ENCODE measurements at places on chromosomes 6 and 20. TPM values are rescaled to one million over a fixed set of nuclear protein-coding genes. Genes with fewer than 3 reads are reported as not detected.

Gene OPRL1
- polyA plus RNA-seq, result not detected

Gene MCHR2
- 0.34 TPM for polyA plus RNA-seq

Gene SASH1
- 4.1 TPM for polyA plus RNA-seq

Gene NTSR1
- polyA plus RNA-seq, result 1.2 TPM

- no peak overlapping the region for H3K4me3 ChIP-seq
- no peaks in the 10 kb centered on the region for H3K4me1 ChIP-seq
- no peaks in the 10 kb centered on the region for H3K36me3 ChIP-seq
- H3K27ac ChIP-seq, result peak overlapping the region; percentile 45
- no peaks in the 10 kb centered on the region for H3K27me3 ChIP-seq
- DNase-seq, result no peak
Measured at GRCh38 chr6:41656002-41656691, 17.9 kb downstream of the MDFI start.

GRCh38 chr6:94377835-94378234 is 958.5 kb upstream of the EPHA7 start:
- no peak overlapping the region for H3K27ac ChIP-seq
- no peak for DNase-seq
- H3K4me1 ChIP-seq, result no peaks in the 10 kb centered on the region
- H3K36me3 ChIP-seq, result no peaks in the 10 kb centered on the region
- H3K4me3 ChIP-seq, result no peak overlapping the region
- H3K27me3 ChIP-seq, result no peaks in the 10 kb centered on the region

DNA sequence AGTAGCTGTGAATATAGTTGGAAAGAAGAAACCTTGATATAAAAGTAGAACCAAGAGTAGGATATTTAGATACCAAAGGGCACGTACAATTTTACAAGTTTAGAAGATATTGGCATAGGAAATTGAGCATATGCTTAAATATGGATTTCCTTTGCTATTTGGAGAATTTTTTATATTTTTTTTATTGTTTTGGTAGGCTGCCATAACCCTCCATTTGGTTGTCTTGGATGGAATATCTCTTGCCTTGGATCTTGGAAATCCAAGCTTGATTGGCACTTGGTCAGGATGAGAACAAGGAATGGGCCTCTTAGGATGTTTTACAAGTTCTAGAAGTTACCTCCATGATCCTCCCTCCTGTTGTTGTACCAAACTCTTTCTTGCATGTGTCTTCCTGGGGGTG is 297.1 kb downstream of the PRL start:
- DNase-seq, result no peak
- peak overlapping the region; percentile 21 for H3K27ac ChIP-seq
- H3K36me3 ChIP-seq, result no peaks in the 10 kb centered on the region
- H3K27me3 ChIP-seq, result no peaks in the 10 kb centered on the region
- no peak overlapping the region for H3K4me3 ChIP-seq
- peaks cover 2% of the 10 kb centered on the region for H3K4me1 ChIP-seq

GRCh38 chr20:37291724-37292126 is 2.3 kb downstream of the MANBAL start:
- H3K27me3 ChIP-seq, result no peaks in the 10 kb centered on the region
- no peak overlapping the region for H3K4me3 ChIP-seq
- H3K4me1 ChIP-seq, result peaks cover 7% of the 10 kb centered on the region
- no peak for DNase-seq
- H3K27ac ChIP-seq, result no peak overlapping the region

GRCh38 chr6:150145830-150146229 is 3.0 kb downstream of the PPP1R14C start:
- H3K27me3 ChIP-seq, result peaks cover 14% of the 10 kb centered on the region
- no peaks in the 10 kb centered on the region for H3K36me3 ChIP-seq
- no peak overlapping the region for H3K4me3 ChIP-seq
- H3K27ac ChIP-seq, result no peak overlapping the region
- DNase-seq, result no peak

- H3K4me3 ChIP-seq, result no peak within 1 kb of the TSS
- H3K27me3 ChIP-seq, result peaks cover 13% of the 10 kb centered on the region
- no peak within 1 kb of the TSS for H3K27ac ChIP-seq
Measured at GRCh38 chr20:63861365-63861934, at the start of gene ABHD16B. ABHD16B (plus strand) TSS chr20:63861498; CDS start chr20:63861541, 43 bp downstream.

GRCh38 chr6:139951172-139951571 is 576.7 kb upstream of the CITED2 start:
- no peaks in the 10 kb centered on the region for H3K36me3 ChIP-seq
- no peak for DNase-seq
- H3K4me1 ChIP-seq, result no peaks in the 10 kb centered on the region
- no peak overlapping the region for H3K27ac ChIP-seq
- H3K4me3 ChIP-seq, result no peak overlapping the region

GRCh38 chr6:89948876-89949275 is 54.6 kb downstream of the GJA10 start:
- H3K27ac ChIP-seq, result no peak overlapping the region
- H3K27me3 ChIP-seq, result no peaks in the 10 kb centered on the region
- no peak overlapping the region for H3K4me3 ChIP-seq
- no peaks in the 10 kb centered on the region for H3K4me1 ChIP-seq
- DNase-seq, result no peak

DNA sequence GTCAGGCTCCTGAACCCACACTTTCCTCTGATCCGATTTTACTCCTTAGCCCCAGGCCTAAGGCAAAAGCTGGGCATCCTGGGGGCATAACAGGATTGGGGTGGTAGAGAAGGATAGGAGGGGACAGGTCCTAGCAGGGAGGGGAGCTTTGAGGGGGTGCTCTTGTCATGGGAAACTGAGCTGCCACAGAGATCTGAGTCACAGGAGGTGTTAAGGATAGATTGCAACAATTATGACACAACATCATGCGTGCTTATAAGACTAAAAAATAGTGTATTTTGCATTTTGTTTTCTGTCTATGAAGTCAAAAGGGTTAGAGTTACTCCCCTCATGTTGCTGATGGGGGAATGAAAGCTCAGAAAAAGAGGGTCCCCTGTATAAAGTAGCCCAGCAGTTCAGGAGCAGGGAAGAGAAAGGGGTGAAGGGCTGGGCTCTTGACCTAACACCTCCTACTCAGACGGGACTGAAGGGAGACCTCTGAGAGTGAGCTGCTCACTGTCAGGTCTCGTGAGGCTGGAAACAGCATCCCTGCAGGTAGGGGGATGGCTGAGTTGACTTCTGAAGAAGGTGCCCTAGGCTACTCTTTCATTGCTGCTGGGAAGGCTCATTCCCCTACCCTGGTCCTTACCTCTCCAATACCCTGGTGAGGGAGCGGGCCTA is 2.0 kb downstream of the GLP1R start:
- H3K4me1 ChIP-seq, result peaks cover 4% of the 10 kb centered on the region
- no peak overlapping the region for H3K4me3 ChIP-seq

DNA sequence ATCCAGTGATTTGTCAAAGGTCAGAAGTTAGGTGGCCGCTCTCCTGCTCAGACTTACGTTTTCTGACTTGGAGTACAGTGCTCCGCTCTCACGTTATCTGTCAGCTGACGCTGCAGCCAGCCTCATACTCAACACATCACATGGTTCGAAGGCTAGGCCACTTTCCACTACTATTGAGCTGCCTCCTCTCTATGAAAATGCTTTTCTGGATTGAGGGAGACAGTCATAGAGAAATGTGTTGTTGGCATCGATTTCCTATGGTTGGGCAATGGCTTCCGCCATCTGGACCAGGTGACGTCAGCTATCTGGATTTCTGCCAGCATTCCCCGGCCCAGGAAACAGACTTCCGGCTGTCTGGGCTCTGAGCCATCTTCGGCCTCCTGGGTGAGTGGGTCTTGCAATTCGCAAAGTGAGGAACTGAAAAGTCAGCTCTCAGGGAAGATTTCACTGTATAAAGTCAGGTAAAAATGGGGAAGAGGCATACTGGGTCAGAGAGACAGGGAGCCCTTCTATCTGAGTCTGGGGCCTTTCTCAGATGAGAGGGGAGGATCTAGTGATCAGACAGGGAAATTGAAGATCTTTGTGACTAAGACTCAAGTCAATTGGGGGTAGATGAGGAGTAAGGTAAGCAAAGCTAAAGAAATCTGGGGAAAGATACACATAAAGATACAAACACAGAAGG is 37.5 kb upstream of the IER3 start:
- peak overlapping the region; percentile 96 for H3K27ac ChIP-seq
- no peak overlapping the region for H3K4me3 ChIP-seq
- H3K4me1 ChIP-seq, result no peaks in the 10 kb centered on the region
- no peaks in the 10 kb centered on the region for H3K36me3 ChIP-seq
- peak; percentile 89 for DNase-seq

DNA sequence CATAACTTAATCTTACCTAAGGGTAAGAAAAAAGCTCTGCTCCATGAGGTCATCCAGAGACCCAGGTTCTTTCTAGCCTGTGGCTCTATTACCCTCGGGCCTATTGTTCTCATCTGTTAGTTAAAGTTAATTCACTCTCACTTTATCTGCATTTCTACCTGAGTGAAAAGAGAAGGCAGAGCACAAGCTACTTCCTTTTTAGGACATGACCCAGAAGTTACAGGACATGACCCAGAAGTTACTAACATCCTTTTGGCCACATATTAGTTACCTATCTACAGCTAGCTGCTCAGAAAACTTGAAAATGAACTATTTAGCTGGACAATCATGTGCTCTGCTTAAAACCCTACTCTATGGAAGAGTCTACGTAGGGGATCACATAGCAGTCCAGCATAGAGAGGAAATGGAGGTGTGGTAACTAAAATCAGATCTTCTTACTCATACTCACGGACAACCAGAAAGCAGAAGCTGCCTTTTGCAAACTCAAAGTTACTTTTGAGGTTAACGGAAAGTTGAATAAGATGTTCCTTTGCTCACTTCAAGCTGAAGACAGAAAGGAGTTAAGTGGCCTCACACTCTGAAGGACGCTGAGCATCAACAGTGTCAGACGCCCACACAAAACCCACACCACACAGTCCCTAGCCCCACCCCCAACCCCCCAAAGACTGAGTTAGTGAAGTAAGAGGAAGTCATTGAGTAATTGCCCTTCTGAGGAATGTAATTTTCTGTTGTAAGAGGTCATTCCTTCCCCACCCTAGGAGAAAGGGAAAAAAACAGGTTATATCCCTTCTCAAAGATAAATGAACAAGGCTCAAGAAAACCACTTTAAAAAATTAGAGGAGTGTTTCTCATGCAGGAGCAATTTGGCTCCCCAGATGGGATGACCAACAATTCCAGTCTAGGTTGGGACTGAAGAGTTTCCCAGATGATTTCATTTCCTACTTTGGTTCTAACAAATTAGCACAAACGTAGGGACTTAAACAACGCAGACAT is 45.9 kb upstream of the TAB2 start:
- no peaks in the 10 kb centered on the region for H3K27me3 ChIP-seq
- H3K4me1 ChIP-seq, result no peaks in the 10 kb centered on the region
- no peak for DNase-seq
- no peaks in the 10 kb centered on the region for H3K36me3 ChIP-seq
- no peak overlapping the region for H3K4me3 ChIP-seq

GRCh38 chr20:63178889-63179686 is 36.8 kb downstream of the YTHDF1 start:
- no peak overlapping the region for H3K4me3 ChIP-seq
- no peak overlapping the region for H3K27ac ChIP-seq
- no peaks in the 10 kb centered on the region for H3K4me1 ChIP-seq
- H3K27me3 ChIP-seq, result peaks cover 58% of the 10 kb centered on the region
- no peaks in the 10 kb centered on the region for H3K36me3 ChIP-seq
